ENCODE measurements at places on chromosomes 3 and 15.

DNA sequence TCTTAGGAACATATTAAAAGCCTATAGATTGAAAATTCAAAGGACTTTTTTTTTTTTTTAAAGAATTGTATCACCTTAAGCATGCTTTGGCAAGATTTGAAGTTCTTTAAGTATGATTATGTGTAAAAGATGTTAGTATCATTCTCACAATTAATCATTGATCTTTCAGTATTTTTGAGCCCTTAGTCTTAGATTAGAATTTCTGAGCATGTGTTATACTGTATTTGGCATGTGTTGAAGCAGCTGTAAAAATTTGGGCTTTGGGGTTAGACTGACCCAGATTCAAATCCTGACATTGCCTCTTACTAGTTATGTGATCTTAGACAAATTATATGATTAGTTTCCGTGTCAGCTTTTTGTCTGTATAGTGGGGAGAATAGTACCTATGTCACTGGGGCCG, 6.3 kb downstream of the OXSR1 start:
- no peak for DNase-seq

- DNase-seq: no peak
Measured at GRCh38 chr15:33675246-33675645, 293.1 kb upstream of the CHRM5 start.

DNA sequence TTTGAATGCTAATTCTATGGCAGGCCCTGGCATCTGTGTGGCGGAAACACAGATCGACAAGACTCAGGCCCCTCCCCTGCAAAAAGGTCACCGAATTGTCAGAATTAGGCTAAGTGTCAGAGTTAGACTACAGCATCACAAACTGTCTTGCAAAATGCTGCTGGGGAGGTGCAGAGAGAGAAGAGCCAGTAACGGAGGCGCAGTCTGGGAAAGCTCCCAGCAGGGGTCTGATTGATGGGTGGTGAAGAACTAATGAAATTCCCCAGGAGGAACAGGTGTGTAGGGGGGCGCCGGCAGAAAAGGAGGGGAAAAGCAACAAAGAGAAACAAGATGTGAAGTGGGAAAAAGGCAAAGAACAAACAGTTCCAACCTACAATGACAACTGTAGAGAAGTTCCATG, 72.7 kb upstream of the TAMM41 start:
- DNase-seq: no peak

GRCh38 chr15:89321521-89322410, 12.9 kb downstream of the POLG start:
- DNase-seq: no peak

DNA sequence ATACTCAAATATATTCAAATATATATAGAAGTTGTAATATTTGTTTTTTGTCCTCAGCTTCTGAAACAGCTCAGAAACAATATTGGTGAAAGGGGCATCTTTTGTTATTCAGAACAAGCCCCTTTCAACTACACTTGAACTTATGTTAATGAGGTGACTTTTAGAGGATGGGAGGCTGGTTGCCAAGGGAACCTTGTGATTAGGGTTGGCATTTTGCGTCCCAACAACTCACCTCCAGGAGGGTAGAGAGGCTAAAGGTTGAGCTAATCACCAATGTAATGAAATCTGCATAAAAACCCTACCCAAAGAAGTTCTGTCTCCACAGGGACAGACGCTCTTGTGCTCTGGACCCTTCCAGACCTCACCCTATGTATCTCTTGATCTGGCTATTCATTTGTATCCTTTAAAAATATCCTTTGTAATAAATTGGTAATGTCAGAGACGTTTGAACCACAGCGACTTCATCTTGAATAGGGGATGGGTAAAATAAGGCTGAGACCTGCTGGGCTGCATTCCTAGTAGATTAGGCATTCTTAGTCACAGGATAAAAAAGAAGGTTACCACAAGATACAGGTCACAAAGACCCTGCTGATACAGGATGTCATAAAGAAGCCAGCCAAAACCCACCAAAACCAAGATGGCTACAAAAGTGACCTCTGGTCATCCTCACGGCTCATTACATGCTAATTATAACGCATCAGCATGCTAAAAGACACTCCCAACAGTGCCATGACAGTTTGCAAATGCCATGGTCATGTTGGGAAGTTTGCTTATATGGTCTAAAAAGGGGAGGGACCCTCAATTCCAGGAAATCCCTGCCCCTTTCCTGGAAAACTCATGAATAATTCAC, 111.1 kb downstream of the FMN1 start:
- DNase-seq: no peak

GRCh38 chr3:173618703-173619102, 221.2 kb downstream of the NLGN1 start:
- DNase-seq: no peak

GRCh38 chr3:146280864-146281263, 30.0 kb upstream of the PLSCR4 start:
- no peak for DNase-seq

GRCh38 chr3:105960381-105960780, 91.6 kb upstream of the CBLB start:
- no peak for DNase-seq

- DNase-seq: no peak
Measured at GRCh38 chr15:61057830-61058529, 171.1 kb downstream of the RORA start.

- DNase-seq: no peak
Measured at GRCh38 chr3:13504161-13504831, 24.2 kb downstream of the HDAC11 start.

DNA sequence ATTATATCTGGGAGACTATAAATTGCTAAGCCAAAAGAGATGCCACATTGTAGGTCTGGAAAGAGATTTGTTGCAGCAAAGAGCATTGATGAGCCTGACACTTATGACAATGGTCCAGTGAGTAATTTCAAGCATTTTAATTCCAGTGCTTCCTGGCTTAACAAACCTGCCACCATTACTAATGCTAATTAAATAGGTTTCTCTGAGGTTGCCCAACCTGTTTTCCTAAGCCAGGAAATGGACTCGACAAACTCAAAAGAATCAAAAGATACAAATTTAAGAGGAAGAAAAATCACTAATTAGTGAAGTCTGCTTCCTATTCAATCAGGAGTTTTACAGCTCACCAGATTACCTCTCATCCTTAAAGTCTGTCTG, 36.7 kb upstream of the CTDSPL start:
- DNase-seq: no peak

DNA sequence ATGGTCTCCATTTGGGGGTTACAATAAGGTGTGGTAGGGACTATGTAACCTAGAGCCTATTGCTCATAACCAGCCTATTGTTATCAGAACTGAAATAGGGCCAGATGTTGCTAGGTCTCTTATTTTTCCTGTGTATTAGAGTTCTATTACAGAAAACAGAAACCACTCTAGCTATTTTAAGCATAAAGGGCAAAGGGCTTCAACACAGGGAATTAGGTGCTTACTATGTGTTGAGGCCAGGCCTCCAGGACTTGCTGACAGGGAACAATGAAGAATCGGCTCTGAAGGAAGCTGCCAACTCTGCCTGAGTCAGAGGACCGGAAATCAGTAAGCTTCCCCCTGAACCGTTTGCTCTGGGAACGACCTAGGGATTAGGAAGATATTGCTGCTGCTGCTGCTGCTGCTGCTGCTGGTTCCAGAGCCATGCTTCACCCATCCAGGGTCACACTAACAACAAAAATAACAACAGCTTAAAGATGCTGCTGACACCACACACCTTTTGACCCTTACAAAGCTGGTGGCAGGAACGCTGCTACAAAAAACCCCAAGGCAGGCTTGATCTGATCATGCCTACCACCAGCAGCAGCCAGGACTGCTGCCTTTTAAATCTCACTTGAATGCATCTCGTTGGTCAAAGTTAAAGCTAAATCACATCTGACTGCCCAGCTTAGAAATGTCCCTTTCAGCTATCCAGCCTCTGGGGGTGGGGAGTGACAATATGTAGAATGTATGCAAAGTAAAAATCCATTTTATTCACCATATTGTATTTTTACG, 276.9 kb upstream of the IL12A start:
- DNase-seq: no peak

GRCh38 chr15:37837276-37837675, 97.2 kb upstream of the TMCO5A start:
- no peak for DNase-seq

DNA sequence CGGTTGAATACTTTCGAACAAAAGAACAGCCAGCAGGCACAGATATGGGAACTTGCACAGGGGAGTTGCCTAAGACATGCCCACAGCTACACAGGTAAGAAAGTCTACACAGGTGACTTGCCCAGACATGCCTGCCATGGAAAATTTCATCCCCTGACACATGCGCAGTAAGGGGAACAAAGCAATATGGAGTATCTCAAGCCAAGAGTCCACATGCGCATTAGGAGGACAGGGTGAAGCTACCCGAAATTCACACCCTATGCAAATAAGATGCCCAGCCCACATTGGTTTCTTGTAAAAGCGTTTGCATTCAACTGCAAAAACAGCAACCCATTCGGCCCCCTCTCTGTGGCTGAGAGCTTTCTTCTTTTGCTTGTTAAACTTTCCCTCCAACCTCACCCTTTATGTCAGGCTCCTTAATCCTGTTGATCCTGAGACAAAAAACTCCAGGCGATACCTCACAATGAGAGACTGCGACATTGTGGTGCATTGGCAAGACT, 49.3 kb upstream of the TRPM1 start:
- no peak for DNase-seq

DNA sequence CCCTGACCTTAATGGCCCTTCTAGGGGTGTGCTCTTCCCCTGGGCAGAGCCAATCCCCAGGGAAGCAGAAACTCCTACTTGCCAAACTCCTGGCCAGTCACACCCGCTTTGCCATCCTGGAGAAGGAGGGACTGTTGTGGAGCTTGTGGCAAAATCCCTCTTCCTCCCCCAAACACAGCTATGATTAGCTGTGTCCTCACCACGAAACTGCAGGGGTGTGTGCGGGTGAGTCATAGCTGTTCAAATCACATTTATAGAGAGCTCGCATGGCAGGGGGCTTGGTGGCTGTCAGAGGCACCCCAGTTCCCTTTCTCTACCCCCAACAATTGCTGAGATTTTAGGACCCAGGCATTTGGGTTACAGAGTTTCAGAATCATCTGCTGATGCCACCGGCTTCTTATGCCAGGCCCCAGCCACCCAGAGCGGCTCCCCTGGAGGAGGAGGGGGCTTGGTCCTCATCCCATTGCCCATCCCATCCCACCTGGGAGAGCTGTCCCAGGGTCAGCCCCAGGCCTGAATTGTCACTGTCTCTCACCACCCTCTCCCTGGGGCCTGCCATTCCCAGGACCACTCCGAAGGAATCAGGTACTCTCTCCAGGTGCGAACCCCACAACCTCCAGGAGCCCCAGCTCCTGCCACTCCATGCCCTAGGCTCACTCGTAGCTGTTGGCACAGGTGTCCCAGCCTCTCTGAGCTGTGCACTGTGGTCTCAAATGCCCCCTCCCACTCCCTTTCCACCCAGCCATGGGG, 28.8 kb upstream of the MAGEF1 start:
- no peak for DNase-seq

DNA sequence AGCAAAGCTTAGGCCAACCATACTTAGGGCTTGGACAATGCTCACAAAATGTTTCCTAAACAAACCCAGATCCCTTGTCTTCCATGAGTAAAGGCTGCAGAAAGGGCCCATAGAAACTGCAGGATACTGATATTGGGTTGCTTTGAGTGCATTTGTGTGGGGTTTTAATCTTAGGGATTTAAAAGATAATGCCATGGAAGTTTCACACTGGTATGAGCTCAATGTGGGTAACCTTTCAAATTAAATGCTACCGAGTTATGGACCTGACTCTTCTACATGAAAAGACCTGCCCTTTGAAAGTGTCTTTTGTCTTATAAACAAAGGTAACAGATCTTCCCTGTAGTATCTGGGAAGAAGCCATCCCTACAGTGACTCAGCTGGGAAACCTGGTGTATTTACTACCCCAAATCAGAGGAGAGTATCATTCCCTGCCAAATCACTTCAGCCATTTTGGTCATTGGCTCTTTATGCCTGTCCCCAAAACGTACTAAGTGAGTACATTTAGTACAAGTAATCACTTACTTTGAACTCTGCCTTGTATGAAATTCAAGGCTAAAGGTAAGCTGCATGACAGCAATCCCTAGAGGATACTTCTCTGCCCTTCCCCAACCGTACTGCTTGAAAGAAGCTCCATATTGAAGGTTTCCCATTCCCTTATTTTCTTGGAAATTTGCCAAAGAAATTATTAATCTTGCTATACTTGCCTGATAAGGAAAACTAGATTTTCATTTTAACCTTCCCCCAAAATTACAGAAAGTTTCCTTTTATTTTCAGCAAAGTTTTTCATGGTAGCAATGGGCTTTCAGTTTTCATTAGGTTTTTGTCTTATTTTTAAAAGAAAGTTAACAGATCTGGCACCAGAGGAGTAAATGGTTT, 7.2 kb downstream of the TM4SF1 start:
- DNase-seq: no peak

DNA sequence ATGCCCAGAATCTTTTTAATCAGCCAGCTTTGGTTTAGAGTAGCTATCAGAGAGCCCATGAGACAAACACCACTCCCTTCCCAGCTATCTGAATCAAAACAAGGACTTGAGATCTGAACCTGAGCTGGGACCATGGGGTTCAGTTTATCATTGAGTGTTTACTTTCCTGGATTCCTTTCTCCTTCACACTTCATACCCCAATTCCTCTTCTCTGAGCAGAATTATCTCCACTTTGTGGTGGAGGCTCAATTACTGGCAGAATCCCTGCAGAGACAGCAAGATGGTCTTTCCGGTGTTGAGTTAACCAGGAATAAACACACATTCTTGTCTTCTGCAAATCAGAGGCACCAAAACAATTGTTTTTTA, 102.4 kb downstream of the RPL22L1 start:
- DNase-seq: no peak

- no peak for DNase-seq
Measured at GRCh38 chr3:46710671-46711295, 6.9 kb downstream of the PRSS50 start.

DNA sequence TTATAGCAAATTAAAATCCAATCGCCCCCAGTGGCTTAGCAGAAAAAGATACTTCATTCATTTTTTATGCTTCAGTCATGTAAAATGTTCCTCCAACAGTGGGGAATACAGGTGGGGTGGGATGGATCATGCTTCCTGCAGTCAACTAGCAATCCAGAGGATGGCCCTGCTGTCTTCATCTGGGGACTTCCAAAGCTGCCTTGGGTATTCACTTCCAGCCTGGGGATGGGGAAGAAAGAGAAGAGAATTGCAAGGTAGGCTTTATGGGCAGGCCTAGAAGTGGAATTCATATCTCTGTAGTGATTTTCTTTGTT, 354.8 kb upstream of the SLCO3A1 start:
- DNase-seq: no peak
